Stimulated activated CD8-positive, alpha-beta memory T cell treated with anti-CD3 and anti-CD28 coated beads, Interleukin-2, amount 100 ng/mL, for 48 hours (primary cell): ENCODE measurements at places on chromosomes 6 and 20.

GRCh38 chr6:35170891-35171290, 29.8 kb upstream of the TCP11 start:
- no peak for DNase-seq

DNA sequence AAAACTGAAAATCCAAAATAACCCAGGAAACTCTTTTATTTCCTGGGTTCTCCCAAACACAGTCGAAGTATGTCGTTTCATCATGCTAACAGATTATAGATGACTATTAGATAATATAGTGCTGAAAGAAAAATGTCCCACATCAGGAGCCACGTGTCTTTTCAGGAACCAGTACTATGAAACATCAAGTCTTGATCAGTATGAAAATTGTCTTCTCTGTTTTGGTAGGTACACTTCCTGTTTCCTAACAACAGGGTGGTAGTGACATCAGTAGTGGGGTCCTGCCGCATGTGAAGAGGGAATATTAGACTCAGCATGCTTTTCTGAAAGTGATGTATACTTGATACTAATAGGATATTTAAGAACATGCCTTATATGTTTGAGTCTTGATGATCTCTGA, 136.7 kb downstream of the HIVEP1 start:
- DNase-seq: no peak

DNA sequence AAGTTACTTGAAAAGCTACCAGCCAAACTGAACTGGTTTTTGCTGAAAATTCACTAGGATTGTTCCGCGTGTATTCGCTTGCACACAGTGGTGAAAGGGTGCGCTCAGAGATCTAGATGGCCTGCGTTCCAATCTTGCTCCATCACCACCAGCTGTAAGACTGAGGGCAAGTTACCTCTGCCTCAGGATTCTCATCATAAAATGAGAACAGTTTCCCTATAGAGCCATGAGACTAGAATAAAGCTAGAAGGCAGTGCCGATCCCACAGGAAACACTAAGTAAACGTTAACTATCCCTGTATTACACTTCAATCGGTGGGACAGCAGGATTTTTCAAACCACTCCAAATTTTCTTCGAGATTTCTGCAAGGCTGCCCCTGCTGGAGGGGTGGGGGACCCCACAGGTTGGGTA, 838 bp downstream of the AHCY start:
- DNase-seq: no peak

DNA sequence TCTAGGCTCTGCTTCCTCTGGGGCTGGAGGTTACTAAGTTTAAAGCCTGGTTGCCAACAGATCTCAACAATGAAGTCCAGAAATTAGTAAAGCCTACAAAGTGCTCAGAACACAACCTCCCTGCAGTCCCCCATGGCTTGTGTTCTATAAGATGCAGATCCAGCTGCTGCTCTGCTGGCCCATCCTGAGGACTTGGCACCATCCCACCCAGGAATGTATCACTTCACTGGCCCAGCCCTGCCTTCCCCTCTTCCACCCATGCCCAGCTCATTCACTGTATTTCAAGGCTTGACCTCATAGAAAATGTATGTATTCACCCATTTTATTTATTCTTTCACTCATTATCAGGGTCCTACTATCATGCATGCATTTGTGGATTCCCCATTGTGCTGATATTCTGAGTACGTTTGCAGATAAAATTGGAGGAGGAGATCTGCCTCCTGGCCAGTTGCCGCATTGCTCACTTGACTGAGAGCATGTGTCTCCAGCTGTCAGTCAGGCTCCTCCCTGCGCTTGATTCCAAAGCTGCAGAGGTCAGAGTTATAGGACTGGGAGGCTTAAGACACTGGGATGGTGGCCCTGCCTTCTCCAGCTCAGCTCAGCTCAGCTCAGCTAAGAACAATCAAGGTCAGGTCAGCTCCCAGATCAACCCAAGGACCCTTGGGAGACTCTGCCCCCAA, 104.8 kb downstream of the MAFB start:
- DNase-seq: no peak

DNA sequence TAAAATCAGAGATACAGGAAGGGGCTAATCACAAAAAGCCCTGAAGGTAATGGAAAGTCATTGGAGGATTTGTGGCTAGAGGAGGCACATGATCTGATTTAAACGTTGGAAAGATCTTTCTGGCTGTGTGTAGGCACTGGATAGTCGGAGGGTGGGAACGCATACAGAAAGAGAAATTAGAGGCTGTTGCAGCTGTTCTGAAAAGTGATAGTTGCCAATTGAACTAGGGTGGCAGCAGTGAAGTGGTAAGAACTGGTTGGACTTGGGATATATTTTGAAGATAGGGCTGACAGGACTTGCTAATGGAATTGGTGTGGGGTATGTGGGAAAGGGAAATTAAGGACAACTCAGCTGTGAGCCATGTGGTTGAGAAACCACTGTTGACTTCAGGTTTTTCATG, 223.6 kb downstream of the OGFRL1 start:
- no peak for DNase-seq

GRCh38 chr20:59643615-59644061, 39.3 kb downstream of the PHACTR3 start:
- DNase-seq: no peak
